AG04450 (cell line): ENCODE measurements at places on chromosomes 12 and 14.

- DNase-seq, result no peak
Measured at GRCh38 chr12:97017213-97017612, 110.2 kb downstream of the NEDD1 start.

- no peak for DNase-seq
Measured at GRCh38 chr12:96698965-96699364, 208.1 kb upstream of the NEDD1 start.

- no peak for DNase-seq
Measured at GRCh38 chr12:45688183-45688582, 41.3 kb upstream of the ARID2 start.

DNA sequence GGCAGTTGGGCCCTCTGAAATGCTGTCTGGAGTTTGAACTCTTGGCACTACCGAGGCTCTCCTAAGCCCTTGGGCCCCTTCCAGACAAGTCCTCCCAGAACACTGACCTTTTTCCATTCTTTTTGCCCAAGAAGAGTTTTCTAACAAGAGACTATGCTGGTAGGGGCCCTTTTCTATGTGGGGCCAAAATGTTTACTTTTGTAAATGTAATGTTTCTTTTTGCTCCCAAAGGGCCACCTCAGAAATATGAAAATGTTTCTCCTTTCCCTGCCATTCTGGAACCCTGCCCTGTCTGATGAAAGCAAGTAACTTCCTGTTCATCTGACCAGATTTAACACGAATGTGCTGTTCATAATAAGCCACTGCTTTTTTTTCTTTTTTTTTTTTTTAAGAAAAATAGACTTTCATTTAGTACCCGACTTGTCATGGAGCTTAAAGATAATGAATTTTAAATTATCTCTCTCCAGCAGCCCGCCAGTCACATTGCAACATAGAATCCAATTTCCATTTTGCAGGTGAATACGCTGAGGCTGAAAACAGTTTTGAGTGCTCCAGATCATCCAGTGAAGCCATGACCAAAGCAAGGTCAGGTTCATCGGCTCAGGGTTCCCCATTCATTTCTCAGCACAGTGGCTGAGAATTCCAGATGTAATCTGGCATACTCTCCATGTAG is 169.9 kb downstream of the DPF3 start:
- no peak for DNase-seq

DNA sequence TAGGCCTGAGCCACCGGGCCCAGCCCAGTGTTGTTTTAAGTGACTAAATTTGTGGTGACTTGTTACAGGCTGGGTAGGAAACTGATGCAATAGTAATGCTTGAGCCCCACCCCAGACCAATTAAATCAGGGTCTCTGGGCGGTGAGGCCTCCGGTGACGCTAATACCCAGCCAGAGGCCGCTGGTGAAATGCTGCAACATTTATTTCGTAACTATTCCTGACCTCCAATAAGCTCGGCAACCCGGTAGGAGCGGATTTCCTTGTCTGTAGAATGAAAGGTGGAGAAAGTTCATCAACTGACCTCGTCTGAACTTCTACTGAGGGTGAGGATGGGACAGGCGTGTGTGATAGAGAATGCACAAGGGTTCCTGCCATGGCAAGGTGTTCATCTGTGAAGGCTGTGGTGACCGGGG is 42.3 kb downstream of the FZD10 start:
- DNase-seq, result no peak
